ENCODE measurements at places on chromosomes 6 and 20.

DNA sequence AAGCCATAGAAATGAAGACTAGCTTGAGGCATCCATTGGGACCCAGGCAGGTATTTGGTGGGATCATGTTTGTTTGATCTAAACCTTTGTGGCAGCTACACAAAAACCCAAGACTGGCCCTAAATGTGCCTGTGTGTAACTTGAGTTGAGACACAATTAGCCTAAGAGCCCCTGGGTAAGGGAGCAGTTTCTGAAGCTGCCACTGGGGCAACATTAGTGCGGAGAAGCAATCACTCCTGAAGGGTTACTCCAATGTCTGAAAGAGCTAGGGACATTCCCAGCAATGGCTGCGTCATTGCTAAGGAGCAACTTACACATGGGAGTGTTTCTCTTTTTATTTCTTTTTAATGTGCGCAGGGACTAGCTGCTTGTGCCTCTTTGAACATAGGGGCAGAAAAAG lies 67.9 kb upstream of the EEF1E1 start:
- DNase-seq: no peak

DNA sequence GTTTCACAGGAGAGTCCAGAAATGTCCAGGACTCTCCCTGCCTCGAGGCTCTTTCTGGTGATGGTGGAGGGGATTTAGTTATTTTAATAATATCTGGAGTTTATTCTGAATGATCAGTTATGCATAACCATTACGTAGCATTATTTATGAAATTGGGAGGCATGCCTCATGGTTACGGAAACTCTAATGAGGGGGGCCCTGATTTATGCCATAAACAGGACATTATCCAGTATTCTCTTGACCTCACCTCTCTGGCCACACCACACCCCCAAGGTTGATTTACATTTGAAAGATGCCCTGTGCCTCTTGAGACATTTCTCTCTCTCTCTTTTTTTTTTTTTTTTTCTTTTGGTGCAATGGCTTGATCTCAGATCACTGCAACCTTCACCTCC lies 268.8 kb downstream of the TFAP2C start:
- no peak for DNase-seq

- no peak for DNase-seq
Observed at GRCh38 chr6:41723530-41724227, 11.7 kb downstream of the TFEB start.

GRCh38 chr6:12289933-12290820 lies at the start of gene EDN1:
Gene EDN1, plus strand, starts transcription at chr6:12290361. Its CDS starts 269 bp downstream, at chr6:12290630.
- DNase-seq: no peak

- no peak for DNase-seq
Observed at GRCh38 chr20:36726168-36726567, 19.7 kb downstream of the NDRG3 start.

DNA sequence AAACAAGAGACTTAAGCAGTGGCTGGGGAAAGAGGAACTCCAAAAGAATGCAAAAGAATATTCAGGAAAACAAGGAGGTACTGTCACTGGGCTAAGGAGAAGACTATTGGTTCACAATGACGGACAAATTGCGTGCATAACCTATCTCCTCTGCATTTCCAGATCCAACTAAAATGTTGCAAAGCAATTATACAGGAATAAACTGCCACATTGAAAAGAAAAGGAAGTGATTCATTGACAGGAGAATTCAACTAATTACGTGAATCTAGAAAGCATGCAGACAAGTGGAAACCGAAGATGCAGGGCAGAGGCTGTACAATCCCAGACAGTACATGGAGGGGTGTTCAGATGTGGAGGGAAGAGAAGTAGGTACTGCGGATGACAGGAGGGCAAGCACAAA lies 152.8 kb upstream of the RIPOR2 start:
- DNase-seq: no peak

GRCh38 chr6:42295181-42295580 lies 77.5 kb upstream of the MRPS10 start:
- DNase-seq: no peak

- no peak for DNase-seq
Observed at GRCh38 chr6:84078335-84078734, 44.8 kb downstream of the MRAP2 start.

GRCh38 chr6:43274127-43274915 lies 23.7 kb upstream of the SLC22A7 start:
- no peak for DNase-seq

DNA sequence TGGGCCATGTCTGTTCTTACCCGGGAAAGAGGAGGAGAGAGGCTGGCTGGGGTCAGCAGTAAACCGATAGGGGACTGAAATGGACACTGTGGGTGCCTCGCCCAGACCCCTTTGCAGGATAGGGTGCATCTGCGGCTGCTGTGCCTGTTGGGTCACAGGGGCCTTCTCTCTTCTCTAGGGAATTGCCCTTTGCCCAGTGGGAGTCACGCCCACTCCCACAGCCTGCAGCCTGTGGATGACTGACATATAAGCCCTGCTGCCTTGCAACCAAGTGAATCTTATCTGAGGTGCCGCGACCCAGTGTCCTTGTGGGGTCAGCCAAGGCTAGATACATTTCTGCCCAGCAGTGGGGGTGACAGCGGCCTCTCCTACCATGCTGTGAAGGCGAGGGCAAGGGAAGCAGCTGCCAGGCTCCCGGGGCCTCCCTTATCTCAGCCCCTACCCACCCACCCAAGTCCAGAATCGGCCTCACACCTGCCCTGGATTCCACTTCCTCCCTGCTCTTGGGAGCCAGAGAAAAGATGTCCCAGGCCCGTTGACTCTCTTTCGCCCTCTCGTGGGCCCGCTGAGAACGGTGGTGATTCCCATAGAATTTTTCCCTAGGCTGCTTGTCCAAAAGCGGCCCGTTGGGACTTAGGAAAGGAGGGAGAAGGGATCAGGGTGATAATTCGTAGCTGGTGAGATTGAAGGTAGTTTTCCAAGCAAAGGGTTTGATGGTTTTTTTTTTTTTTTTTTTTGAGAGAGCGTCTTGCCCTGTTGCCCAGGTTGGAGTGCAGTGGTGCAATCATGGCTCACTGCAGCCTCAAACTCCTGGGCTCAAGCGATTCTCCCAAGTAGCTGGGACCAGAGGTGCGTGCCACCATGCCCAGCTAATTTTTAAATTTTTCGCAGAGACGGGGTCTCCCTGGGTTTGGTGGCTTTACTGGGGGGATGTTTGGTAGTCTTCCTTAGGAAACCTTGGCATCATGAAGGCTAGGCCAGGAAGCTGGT lies 76.4 kb upstream of the RNF24 start:
- DNase-seq: no peak

DNA sequence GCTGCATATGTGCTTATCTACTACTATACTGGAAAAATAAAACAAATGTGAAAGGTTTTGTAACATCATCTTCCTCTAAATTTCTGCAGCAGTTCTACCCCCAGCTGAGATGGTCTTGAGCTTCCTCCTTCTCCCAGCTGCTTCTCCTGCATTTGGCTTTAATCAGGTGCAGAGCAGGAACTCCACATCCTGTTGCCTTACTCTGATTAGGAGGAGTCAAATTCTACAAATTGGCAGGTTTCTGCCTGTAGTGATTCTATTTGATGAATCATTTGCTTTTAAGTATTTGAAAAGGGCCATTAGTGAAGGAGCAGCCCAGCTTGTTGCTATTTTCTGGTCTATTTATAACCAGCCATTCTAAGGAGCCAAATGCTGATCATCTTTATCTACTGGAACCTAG lies 224.5 kb downstream of the GMDS start:
- peak; percentile 18 for DNase-seq

DNA sequence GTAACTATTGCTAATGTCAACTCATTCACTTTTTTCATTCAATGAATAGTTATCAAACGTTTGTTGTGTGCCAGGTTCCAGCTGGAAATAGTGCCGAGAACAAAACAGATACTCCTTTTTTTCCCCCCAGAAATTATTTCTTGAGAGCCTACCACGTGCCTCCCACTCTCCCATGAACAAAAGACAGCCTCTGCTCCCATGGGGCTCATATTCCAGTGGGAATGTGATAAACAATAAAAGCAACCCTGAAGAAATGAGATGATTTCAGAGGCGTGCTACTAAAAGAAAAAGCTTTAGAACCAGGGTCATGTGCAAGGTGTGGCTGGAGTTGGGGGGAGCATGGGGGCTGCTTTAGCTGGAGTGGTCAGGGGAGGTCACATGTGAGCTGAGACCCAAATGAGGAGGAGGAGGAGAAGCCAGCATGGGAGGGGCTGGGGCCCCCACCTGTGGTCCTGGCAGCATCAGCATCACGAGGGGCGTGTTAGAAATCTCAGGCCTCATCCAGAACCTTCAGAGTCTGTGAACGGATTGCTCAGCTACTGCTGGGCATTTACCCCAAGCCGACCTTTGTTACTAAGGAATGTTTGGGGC lies 157.4 kb downstream of the EYA2 start:
- no peak for DNase-seq

- DNase-seq: peak; percentile 57
Observed at GRCh38 chr6:18503593-18504231, 116.6 kb downstream of the RNF144B start.

- DNase-seq: no peak
Observed at GRCh38 chr20:44218446-44218845, 7.9 kb upstream of the OSER1 start.

GRCh38 chr20:60313614-60314013 lies 355.4 kb downstream of the CDH26 start:
- no peak for DNase-seq

GRCh38 chr6:31836474-31837368 lies 9.2 kb downstream of the HSPA1B start:
- DNase-seq: no peak

GRCh38 chr20:3106658-3107463 lies 22.3 kb upstream of the AVP start:
- no peak for DNase-seq

DNA sequence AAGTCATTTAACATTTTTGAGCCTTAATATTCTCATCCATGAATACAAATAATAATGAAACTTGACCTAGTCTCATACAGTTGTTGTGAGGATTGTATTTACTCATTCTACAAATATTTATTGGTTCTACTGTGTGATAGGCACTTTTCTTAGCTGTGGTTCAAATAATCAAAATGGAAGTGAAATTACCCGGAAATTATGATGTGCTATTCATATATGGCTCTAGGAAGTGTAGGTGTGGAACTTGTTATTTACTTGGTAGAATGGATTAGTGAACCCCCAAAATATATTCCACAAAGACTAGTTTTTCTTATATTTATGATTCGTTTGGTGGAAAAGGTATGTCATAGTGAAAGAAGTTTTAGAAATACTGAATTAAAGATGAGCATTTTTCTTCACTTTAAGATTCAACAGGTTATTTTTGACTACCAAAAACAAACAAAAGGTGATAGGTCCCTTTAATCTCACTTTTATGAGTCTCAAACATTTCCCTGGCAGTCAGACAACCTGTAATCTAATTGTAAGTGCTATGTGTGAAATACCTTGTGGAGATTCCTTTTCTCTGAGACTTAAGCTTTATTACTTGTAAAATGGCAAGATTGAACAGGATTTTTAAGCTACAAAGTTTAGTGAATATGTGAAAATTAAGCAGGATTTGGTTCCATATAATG lies 77.8 kb downstream of the STXBP5 start:
- no peak for DNase-seq

DNA sequence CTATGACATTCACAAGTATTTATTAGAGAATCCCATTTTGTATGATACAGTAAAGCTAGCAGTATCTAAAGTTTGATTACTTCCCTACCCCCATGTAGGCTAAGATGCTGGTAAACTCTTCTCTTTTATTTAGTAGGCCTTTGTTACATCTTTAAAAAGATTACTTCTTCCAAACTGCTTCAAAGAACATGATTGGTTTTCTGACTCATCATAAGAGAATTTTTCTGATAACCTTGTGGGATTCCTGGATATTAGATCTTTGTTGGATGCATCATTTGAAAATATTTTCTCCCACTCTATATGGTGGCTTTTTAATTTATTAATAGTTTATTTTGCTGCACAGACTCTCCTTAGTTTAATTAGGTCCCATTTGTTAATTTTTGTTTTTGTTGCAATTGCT lies 898.3 kb upstream of the ADGRB3 start:
- DNase-seq: no peak

- DNase-seq: no peak
Observed at GRCh38 chr6:34561227-34561530, 5.0 kb upstream of the SPDEF start.

- no peak for DNase-seq
Observed at GRCh38 chr6:74113901-74114300, 417.9 kb downstream of the CD109 start.

DNA sequence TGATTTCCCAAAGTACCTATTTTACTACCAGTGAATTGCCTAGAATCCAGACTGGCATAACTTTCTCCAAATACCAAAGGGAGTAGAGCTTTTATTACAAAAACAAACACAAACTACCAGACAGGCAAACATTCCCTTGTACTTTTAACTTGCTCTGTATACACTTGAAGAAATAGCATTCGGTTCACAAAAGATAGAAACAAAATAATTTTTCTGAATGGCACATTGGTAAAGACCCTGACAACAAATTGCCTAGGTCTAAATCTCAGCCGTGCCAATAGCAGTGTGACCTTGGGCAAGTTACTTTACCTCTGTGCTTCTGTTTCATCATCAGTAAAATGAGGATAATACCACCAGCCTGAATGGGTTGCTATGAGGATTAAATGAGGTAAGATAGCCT lies 15.9 kb downstream of the ARHGAP18 start:
- no peak for DNase-seq

GRCh38 chr6:15324427-15324985 lies 78.6 kb downstream of the JARID2 start:
- DNase-seq: no peak

- no peak for DNase-seq
Observed at GRCh38 chr6:27879837-27880236, 32.4 kb downstream of the OR2B2 start.

DNA sequence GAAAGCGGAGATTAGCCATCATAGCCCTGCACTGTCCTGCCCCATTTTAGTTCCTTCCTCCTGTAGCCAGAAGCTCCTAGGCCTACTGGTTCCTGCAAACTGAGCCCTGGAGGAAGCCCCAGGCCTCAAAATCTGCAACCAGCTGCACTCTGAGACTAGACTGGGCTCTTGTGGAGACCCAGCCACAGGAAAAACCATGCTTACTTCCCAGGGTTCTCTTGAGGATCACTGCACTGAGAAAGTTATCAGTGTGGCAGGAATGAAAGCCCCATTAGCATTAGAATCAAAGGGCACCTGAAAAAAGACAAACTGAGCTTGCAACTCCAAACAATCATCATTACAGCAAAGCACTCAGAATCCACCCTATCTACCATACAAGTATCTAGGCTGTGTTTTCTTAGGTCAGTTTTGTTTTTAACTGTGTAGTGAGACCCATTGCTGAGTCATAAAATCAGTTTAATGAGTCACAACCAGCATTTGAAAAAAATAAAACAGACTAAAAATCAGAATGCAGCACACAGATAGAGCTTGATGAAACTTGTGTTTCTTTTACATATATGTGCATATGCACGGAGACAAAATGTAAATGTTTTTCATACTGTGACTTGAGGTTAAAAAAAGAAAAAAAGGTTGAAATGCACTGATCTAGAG lies 91.0 kb downstream of the UNC5CL start:
- no peak for DNase-seq

GRCh38 chr20:39899881-39900280 lies 789.2 kb downstream of the MAFB start:
- DNase-seq: no peak

GRCh38 chr20:42255821-42256220 lies 637.6 kb upstream of the CHD6 start:
- DNase-seq: no peak

- DNase-seq: no peak
Observed at GRCh38 chr6:150142097-150142669, 661 bp upstream of the PPP1R14C start.

- no peak for DNase-seq
Observed at GRCh38 chr6:149766156-149766769, 16.7 kb downstream of the PCMT1 start.

- peak; percentile 77 for DNase-seq
Observed at GRCh38 chr6:153312634-153313033, 181.6 kb upstream of the RGS17 start.

- no peak for DNase-seq
Observed at GRCh38 chr6:47342824-47343223, 33.1 kb upstream of the TNFRSF21 start.

Data from NCI-H774 (cell line).